ACHN (cell line): ENCODE measurements at places on chromosomes 13 and 19.

DNA sequence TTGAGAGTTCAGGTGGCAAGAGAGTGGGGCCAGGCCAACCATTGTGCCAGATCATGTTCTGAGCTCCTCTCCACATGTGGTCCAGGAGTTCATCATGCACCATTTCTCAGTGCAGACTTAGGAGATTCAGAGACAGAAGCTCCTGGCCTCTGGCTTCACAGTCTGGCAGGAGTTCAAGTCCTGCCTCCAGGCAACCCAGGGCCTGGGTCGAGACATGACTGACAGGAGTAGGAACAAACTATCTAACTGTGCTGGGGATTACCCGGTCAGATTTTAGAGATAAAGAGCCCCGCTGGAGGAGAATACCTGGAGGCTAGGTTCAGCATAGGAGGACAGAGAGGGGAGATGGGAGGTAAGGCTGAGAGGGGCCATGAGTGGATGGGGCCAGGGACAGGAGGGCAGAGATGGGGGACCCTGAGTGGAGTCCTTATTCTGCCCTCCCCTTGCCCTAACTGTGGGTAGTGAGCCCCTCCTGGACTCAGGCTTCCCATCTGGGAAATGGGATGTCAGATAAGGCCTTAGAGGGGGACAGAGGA lies 906 bp upstream of the CYP4F11 start:
- DNase-seq, result no peak

DNA sequence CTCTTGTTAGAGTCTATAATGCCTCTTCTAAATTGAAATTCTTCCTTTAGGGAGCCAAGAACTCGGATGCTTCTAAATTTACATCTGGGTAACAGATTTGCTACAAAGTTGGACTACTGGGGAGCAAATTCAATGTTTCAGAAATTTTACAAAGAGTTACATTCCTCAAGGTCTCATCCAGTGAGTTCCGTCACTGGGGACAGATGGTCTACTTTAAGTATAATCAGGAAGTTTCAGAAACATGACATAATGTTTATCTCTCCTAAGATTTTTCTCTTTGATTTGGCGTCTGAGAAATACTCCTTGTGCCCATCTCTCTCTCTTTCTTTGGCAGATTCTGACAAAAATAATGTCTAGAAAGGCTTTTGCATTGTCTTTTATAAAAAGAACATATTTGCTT lies 81.5 kb upstream of the MBNL2 start:
- DNase-seq, result no peak

DNA sequence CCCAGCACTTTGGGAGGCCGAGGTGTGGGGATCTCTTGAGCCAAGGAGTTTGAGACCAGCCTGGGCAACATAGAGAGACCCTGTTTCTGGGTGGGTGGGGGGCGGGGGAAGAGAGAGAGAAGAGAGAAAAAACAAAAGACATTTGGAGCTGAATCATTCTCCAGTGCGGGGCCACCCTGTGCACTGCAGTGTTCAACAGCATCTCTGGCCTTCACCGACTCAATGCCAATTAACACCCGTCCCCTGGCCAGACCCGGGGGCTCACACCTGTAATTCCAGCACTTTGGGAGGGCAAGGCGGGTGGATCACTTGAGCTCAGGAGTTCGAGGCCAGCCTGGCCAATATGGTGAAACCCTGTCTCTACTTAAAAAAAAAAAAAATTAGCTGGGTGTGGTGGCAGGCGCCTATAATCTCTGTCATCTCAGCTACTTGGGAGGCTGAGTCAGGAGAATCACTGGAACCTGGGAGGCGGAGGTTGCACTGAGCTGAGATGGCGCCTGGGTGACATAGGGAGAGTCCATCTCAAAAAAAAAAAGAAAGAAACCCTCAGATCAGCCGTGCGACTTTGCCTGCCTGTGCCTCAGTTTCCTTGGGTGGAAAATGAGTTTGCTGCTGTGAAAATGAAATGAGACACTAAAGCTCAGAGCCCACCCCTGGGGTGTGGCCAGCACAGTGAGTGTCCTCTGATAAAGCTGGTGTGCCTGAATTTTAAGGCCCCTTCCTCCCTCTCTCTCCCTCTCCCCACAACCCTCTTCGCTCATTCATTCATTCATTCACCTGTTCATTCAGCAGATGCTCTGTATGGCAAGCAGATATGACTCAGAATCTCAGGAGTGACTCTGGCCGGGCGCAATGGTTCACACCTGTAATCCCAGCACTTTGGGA lies 6.4 kb downstream of the KLF2 start:
- DNase-seq, result no peak

GRCh38 chr13:50901701-50902100 lies 7.9 kb upstream of the RNASEH2B start:
- DNase-seq, result no peak

GRCh38 chr13:79492918-79493594 lies 12.1 kb downstream of the NDFIP2 start:
- no peak for DNase-seq

- no peak for DNase-seq
Measured at GRCh38 chr13:77353995-77354394, 27.1 kb upstream of the MYCBP2 start.

- DNase-seq, result peak; percentile 13
Measured at GRCh38 chr19:43560687-43561086, 14.6 kb downstream of the XRCC1 start.

DNA sequence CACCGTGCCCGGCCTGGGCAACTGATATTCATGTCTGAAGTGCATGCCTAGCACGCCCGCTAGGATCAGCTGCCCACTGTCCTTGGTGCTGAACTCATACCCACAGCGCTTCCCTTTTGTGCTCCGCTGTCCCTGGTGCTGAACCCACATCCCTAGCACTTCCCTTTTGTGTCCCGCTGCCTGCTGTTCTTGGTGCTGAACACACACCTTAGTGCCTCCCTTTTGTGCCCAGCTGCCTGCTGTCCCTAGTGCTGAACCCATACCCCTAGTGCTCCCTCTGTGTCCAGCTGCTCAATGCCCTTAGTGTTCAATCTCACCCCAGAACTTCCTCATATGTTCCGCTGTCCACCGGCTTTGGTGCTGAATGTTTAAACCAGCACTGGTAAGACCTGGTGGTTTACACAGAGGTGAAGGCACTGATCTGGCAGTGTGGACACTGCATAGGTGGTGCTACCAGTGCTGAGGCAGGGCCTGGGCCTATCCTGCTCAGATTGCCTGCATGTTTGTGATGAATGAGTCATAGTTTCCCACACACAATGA lies 26.3 kb upstream of the SIGLEC11 start:
- DNase-seq, result peak; percentile 96

GRCh38 chr13:97483465-97483864 lies 49.5 kb downstream of the RAP2A start:
- no peak for DNase-seq

- no peak for DNase-seq
Measured at GRCh38 chr13:113649212-113649611, 8.8 kb downstream of the ATP4B start.

- peak; percentile 52 for DNase-seq
Measured at GRCh38 chr13:39051157-39051556, 12.9 kb downstream of the NHLRC3 start.

DNA sequence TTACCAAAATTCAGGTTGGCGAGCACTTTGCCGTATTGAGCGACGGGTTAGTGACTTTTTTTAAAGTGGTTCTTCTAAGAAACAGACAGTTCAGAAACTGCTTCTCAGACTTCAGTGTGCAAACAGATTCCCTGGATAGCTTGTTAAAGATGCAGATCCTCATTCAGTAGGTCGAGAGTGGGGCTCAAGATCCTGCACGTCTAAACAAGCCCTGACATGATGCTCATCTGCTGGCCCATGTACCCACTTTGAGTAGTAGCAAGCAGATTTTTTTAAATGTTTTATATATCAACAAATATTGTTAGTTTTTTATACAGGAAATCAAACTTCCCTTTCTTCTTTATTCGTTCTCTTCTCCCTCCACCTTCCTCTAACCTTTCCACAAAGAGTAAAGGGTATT lies 7.3 kb downstream of the METTL21C start:
- DNase-seq, result no peak

DNA sequence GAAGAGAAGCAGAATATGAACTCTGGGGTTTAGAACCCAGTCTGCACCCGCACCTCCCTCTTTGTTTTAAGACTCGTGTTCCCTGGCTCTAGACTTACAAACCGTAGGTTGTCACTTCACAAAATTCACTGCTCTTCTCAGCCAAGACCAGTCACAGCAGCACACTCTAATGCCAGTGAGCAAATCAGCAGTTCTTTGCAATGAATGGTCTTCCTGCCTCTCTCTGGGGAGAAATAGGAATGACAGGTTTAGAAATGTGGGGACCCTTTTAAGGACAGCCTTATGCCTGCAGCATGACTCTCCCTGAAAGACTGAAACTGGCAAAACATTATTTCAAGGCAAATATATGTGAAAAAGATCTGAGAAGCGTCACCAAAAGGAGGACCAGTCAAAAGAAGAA lies 156.9 kb downstream of the KCTD15 start:
- DNase-seq, result no peak

GRCh38 chr13:36362251-36362650 lies 16.1 kb upstream of the SPART start:
- peak; percentile 68 for DNase-seq

DNA sequence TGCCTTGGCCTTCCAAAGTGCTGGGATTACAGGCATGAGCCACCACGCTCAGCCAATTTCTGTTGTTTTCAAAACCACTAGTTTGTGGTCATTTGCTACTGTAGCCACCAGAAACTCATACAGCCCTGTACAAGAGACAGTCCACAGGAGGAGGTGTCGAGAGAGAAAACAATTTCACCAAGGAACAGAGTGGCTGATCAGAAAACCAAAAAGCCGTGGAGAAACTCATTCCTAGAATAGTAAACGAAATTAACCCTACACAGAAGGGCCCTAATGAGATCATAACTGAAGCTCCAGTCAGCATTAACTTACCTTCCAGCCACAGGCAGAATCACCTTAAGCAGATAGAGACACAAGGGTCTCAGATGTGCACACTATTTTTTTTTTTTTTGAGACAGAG lies 3.8 kb upstream of the CCDC124 start:
- DNase-seq, result no peak

DNA sequence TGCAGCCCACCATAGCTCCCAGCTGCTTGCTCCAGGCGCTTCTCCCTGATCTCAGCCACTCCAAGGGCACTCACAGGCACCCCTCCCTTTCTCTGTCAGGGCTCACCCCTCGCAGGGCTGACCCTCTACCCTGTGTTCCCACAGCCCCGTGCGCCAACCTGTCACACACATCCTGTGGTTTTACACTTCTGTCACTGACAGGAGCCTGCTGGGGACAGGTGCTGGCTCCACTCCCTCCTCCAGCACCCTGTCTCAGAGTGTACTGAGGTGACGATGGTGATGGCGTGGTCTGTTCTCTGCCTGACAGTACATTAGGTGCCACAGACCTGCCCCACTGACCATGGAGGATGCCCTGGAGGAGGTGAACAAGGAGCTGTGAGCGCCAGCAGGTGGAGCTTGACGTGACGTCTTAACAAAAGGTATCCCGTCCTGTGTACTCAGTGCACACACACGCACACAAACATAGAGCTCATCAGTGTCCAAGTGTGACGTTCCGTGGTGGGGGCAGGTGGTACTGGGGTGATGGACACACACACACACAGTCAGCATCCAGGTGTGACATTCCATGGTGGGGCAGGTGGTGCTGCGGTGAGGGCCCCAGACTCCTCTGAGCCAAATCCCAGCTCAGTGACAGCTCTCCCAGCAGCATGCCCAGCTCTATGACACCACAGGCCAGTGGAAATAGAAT lies 20.9 kb downstream of the C19orf44 start:
- DNase-seq, result no peak

DNA sequence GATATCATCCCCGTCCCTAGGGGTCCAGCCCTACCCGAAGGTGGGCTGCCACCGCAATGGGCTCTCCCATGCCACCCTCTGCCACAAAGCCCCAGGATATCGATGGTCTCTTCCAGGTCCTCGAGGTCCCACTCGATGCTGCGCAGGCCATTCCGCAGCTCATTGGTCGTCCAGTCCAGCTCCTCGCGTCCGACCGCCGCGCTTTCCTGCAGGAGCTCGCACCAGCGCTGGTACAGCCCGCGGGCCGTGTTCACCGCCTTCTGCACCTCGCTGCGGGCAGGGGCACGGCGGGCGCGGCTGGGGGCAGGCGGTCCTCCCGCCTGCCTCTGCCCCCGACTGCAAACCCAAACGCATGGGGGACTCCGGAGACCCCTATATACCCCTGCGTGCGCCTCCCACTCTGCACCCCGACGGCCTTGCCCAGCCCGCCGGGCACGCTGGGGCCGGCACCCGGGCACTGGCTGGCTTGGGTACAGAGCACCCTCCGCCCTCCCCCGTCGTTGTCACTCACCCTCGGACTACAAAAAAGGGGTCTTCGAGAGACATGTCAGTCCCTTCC lies 468 bp downstream of the STX10 start:
- DNase-seq, result peak; percentile 38

DNA sequence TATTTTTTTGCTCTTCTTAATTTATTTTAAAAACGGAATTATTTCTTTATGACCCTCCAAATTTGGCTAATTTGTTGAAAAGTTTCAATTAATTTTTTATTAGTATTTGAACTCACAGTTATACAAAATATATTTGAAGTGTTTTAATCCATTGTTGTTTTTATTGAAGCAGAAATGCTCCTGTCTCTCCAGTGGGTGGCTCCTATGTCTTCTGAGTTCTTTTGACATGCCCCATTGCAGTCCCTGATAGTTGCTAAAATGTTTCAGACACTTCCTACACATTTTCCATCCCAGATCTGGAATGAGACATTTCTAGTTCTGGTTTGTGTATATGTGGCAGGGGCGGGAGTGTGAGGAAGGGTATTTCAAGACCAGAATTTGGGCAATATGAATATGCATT lies 579.4 kb upstream of the PRR20A start:
- peak; percentile 13 for DNase-seq

GRCh38 chr13:76917095-76917494 lies 30.9 kb upstream of the KCTD12 start:
- no peak for DNase-seq

DNA sequence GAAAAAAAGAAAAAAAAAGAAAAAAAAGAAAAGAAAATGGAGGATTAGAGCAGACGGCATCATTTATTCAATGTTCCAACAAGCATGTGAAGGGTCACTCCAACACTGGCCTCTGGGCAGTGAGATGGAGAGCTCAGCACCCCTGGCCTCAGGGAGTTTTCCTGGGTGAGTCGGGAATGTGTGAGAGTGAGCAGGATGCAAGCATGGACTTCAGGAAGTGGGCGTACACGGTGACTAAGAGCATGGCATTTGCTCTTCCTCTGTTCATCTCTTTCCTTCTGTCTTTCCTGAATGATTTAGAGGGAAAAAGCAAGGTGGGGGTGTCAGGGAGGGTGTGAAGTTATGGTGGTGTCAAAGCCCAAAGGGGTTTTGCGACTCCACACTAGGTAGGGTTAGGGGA lies 682 bp upstream of the CABP5 start:
- DNase-seq, result no peak

- DNase-seq, result no peak
Measured at GRCh38 chr13:64849196-64849595, 2380.9 kb downstream of the PCDH9 start.

DNA sequence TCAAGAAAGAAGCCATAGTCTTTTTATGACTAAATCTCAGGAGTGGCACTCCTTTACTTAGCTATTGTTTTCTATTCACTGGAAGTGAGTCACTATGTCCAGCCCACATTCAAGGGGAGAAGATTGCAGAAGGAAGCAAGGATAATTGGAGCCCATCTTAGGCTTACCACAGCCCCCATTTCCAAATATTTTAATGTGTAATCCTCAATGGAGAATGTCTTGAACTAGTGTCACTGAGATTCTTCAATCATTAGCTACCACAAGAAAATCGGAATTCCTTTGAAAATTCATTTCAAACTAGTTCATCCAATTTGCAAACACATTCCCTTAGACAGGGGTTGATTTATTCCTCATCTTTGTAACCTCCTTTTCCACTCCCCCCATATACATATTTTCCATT lies 84.7 kb downstream of the DLEU7 start:
- no peak for DNase-seq
